ENCODE measurements at places on chromosomes 6 and 20.
A peak's percentile ranks its signal among the peaks of the same experiment; 100 is the strongest.

DNA sequence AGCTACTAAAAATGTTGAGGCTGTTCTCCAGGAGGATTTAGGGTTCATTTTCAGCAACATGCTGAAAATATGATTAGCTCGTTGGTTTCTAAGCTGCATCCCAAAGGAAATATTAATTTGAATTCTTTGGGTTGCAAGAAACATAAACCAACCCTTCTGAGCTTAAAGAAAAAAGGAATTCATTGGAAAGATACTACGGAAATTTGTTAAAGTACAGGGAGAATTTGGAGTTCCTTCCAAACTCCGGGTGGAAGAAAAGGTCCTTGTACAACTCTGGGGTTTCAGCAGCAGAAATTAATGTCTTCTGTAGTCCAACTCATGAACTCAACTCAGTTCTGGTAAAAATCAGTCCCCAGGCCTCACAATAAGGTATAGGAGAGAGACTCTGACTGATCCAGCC, 712.9 kb downstream of the UTRN start:
- DNase-seq, result no peak

- no peak for DNase-seq
Observed at GRCh38 chr20:39283464-39283863, 321.3 kb downstream of the DHX35 start.

DNA sequence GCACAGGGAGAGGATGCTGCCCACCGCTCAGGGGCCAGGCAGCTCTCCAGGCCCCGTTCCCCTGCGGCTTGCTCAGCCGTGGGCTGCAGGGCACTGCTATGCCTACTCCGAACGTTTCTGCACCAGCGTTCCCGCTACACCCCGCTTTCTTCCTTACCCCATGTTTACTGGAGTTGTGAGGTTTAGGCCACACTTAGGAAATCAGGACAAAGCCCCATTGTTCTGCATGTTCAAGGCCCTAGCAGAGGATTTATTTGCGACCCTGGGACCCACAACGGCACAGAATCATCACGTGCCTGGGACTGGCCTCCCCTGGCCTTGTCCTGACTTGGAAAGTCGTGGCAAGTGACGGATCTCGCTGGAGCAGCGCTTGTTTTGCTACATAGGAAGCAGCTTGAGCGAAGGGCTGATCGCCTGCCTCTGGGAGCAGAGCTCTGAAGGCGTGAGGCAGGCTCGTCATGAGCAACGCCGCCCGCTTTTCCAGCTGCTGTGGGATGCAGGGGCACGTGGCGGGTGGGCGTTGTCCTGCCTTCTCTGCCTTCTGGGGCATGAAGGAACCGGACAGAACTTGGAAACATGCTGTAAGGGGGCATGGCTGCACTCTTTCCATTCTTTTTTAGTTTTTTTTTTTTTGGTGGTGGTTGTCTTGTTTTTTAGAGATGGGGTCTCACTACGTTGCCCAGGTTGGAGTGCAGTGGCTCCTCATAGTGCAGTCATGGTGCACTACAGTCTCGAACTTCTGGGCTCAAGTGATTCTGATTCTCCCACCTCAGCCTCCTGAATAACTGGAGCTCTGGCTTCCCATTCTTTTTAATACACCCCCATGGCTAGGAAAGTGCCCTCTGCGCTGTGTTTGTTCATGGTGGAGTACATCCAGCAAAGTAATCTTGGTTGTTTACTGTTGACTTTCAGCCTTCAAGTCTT, 14.6 kb upstream of the TMEM181 start:
- DNase-seq, result no peak

- no peak for DNase-seq
Observed at GRCh38 chr6:168292826-168293225, 26.8 kb downstream of the DACT2 start.

GRCh38 chr6:134609716-134610261, 291.9 kb upstream of the SGK1 start:
- no peak for DNase-seq

DNA sequence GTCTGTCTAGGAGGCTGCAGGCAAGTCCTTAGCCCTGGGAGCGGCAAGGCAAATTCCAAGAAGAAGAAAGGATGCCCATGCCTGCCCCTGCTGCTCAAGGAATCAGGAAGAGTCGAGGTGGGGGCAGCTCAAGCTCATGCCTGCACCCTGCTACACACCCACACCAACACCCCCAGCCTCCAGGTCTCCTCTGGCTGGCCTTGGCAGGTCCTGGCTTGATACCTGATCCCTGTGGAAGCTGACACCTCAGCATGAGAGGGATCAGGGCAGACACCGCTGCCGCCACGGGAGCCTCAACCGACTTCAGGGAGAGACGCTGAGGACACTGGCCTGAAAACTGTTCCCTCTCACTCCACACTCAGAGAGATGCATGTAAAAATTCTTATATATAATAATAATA, 35.5 kb upstream of the MAFB start:
- no peak for DNase-seq

GRCh38 chr20:10362674-10363073, 71.3 kb downstream of the MKKS start:
- no peak for DNase-seq

DNA sequence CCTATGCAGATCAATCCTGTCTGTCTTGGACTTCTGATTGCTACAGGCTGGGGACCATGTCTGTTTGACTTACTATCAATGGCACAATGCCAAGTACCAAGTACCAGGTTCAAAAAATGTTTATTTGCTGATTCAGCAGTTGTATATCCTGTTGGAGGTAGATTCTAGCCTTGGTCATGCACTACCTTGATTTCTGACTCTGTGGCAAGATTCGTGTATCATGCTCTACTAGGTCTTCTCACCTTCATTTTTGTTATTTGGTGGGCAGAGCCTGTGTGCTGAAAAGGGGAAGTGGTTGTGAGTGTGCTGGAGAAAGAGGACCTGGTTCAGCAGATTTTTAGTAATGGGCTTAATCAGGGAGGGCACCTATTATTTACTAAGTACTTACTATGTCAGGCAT, 192.4 kb upstream of the MYLIP start:
- no peak for DNase-seq

- DNase-seq, result peak; percentile 80
Observed at GRCh38 chr6:11854408-11855165, 76.0 kb upstream of the ADTRP start.

- DNase-seq, result peak; percentile 52
Observed at GRCh38 chr6:161444464-161444863, 170.6 kb upstream of the AGPAT4 start.

DNA sequence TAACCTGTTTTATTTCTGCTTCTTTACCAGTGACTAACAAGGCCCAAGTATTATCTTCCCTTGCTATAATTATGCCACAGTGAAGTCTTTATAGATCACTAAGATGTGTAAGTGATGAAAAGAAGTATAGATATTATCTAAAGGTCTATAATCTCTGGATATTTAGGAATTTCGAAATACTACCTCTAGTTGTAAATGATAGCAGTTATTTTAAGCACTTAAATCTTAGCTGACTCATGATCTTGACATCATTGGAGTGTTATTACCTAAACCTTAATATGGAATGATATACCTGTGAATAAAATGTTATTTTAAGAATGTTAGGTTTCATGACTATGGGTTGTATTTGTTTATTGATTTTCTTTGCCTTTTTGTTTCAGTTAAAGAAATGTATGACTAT, 31.5 kb downstream of the CDC40 start:
- no peak for DNase-seq

All from fibroblast of mammary gland (primary cell).